ENCODE measurements at places on chromosomes 16 and 17. TPM values are rescaled to one million over a fixed set of nuclear protein-coding genes. Genes with fewer than 3 reads are reported as not detected.

Gene ENPP7
- not detected for total RNA-seq

DNA sequence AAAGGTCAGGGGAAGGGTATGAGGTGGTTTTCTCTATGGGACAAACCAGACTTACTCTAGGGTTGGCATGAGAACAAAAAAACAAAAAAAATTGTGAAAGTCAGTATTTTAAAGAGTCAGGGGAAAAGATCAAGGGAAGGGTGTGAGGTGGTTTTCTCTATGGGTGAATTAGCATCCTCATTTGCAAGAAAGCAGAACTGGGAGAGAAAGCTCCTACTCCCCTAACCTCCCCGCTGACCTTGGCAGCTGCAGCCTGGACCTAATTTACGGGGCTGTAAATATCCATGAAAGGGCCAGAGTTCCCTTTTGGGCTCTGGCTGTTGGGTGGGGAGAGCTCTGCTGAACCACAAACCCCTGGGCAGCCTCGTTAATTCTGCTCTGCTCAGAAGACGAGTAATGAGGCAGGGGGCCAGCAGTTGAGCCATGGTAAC, 10.6 kb downstream of the RHBDL3 start:
- no peak overlapping the region for H3K27ac ChIP-seq
- no peaks in the 10 kb centered on the region for H3K4me1 ChIP-seq
- H3K27me3 ChIP-seq: peaks cover 13% of the 10 kb centered on the region
- H3K36me3 ChIP-seq: no peaks in the 10 kb centered on the region
- no peak for DNase-seq
- no peak overlapping the region for H3K4me3 ChIP-seq

Gene MPHOSPH6
- total RNA-seq: 24.3 TPM

GRCh38 chr16:80705596-80705995, 98.8 kb downstream of the CDYL2 start:
- H3K27ac ChIP-seq: no peak overlapping the region
- no peaks in the 10 kb centered on the region for H3K36me3 ChIP-seq
- no peak for DNase-seq
- no peak overlapping the region for H3K4me3 ChIP-seq
- H3K4me1 ChIP-seq: no peaks in the 10 kb centered on the region

Gene ESRP2
- 61.0 TPM for total RNA-seq

- no peak overlapping the region for H3K4me3 ChIP-seq
- peaks cover 43% of the 10 kb centered on the region for H3K4me1 ChIP-seq
- no peaks in the 10 kb centered on the region for H3K36me3 ChIP-seq
Measured at GRCh38 chr17:77366558-77367245, 225.9 kb downstream of the SEC14L1 start.

- H3K36me3 ChIP-seq: no peaks in the 10 kb centered on the region
- H3K27me3 ChIP-seq: no peaks in the 10 kb centered on the region
- no peaks in the 10 kb centered on the region for H3K4me1 ChIP-seq
- no peak overlapping the region for H3K4me3 ChIP-seq
Measured at GRCh38 chr16:1113889-1114526, 18.0 kb upstream of the C1QTNF8 start.

GRCh38 chr16:80294172-80294571, 246.6 kb upstream of the DYNLRB2 start:
- no peaks in the 10 kb centered on the region for H3K36me3 ChIP-seq
- no peaks in the 10 kb centered on the region for H3K27me3 ChIP-seq
- DNase-seq: no peak
- H3K27ac ChIP-seq: no peak overlapping the region
- no peak overlapping the region for H3K4me3 ChIP-seq

GRCh38 chr17:47735536-47736011, 2.5 kb downstream of the TBX21 start:
- H3K27ac ChIP-seq: no peak overlapping the region

Gene SENP3
- total RNA-seq: 57.6 TPM

DNA sequence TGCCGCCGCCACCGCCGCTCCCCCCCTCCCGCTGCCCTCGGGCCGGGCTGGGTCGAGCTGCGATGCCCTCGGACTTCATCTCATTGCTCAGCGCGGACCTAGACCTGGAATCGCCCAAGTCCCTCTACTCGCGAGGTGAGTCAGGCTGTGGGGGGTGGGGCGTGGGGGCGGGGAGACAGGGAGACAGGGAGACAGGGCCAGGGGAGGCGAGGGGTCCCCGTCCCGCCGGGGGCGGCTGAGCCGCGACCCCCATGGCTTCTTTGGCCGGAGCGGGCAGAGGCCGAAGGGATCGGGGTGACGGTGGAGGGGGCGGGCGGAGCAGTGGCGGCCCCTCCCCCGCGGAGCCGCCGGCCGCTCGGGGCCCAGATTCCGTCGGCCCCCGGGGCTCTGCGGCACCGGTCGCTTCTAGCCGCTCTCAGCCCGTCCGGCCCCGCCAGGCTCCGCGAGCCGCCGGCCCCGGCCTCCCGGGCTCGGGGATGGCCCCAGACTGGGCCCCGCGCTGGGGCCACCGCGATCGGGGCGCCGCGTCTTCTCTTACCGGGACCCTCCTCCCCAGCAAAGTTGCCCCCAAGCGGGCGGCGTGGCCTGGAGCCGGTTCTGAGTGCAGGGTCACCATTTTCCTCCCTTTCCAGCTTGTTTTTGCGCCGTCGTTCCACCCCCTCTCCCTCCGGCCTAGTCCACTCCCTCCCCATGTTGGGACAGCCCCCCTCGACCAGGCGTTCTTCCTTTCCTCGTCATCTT, 644 bp downstream of the NFAT5 start:
- H3K4me3 ChIP-seq: peak overlapping the region; percentile 86
- peak overlapping the region; percentile 99 for H3K27ac ChIP-seq
- no peaks in the 10 kb centered on the region for H3K27me3 ChIP-seq
- DNase-seq: peak; percentile 77
- H3K36me3 ChIP-seq: no peaks in the 10 kb centered on the region

- H3K4me3 ChIP-seq: no peak overlapping the region
- no peaks in the 10 kb centered on the region for H3K36me3 ChIP-seq
Measured at GRCh38 chr17:1275962-1276736, 3.3 kb upstream of the TRARG1 start.

DNA sequence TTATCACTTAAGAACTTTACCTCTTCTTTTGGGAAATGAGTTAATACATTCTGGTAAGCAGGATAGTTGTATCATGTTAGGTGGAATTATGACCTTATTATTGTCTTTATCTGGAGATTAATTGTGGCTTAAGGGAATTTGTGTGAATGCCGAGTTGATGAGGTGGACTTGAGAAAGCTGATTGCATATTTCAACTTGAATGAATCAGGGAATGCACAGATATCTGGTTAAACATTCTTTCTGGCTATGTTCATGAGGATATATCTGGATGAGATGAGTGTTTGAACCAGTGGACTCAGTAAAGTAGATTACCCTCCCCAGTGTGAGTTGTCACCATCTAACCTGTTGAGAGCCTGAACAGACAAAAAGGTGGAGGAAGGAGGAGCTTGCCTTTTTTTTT, 326.1 kb upstream of the GOT2 start:
- no peak overlapping the region for H3K27ac ChIP-seq
- no peaks in the 10 kb centered on the region for H3K36me3 ChIP-seq
- DNase-seq: no peak
- no peak overlapping the region for H3K4me3 ChIP-seq
- no peaks in the 10 kb centered on the region for H3K27me3 ChIP-seq

DNA sequence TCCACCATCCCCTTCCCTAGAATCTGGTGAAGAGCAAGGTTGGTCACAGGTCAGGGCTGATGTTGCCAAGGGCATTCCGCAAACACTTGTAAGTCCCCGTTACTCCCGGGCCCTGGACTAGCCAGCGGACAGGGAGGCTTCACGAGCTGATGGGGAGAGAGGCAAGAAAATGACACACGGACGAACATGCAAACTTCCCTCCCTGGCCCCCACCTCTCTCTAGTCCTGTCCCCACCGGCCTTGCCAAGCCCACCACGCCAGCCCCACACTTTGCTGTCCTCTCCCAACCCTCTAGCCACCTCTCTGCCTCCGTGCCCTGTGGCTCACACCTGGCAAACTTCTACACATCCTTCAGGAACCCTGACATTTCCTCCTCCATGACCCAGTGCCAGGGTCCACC, 54.8 kb downstream of the RPH3AL start:
- no peaks in the 10 kb centered on the region for H3K27me3 ChIP-seq
- H3K4me3 ChIP-seq: no peak overlapping the region
- no peaks in the 10 kb centered on the region for H3K4me1 ChIP-seq
- DNase-seq: peak; percentile 55

Gene KCTD2
- total RNA-seq: 25.3 TPM

DNA sequence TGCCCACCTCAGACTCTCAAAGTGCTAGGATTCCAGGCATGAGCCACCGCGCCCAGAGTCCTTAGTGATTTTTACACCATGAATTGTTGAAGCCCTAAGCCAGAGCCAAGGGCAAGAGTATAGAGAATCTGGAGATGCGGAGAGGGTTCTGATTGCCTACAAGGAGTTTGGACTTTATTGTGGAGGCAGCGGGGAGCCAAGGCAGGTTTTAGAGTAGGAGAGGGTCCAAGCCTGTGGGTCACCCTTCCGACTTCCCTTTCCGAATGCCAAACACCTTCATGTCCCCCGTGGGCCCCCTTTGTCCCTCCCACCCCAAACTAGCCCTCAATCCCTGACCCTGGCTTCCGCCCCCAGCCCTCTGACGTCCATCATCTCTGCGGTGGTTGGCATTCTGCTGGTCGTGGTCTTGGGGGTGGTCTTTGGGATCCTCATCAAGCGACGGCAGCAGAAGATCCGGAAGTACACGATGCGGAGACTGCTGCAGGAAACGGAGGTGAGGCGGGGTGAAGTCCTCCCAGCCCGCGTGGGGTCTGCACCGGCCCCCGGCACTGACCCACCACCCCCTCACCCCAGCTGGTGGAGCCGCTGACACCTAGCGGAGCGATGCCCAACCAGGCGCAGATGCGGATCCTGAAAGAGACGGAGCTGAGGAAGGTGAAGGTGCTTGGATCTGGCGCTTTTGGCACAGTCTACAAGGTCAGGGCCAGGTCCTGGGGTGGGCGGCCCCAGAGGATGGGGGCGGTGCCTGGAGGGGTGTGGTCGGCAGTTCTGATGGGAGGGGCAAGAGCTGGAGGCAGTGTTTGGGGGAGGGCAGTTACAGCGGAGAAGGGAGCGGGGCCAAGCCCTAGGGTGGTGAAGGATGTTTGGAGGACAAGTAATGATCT, 7.1 kb downstream of the MIEN1 start:
- H3K27ac ChIP-seq: no peak overlapping the region
- H3K36me3 ChIP-seq: peaks cover 37% of the 10 kb centered on the region
- DNase-seq: no peak
- H3K4me3 ChIP-seq: no peak overlapping the region
- H3K4me1 ChIP-seq: no peaks in the 10 kb centered on the region

GRCh38 chr16:74143171-74143570, 153.4 kb upstream of the PSMD7 start:
- no peak overlapping the region for H3K4me3 ChIP-seq
- H3K4me1 ChIP-seq: no peaks in the 10 kb centered on the region
- DNase-seq: no peak
- no peaks in the 10 kb centered on the region for H3K36me3 ChIP-seq

GRCh38 chr17:76111956-76112355, 8.4 kb upstream of the EXOC7 start:
- no peak overlapping the region for H3K27ac ChIP-seq
- no peak overlapping the region for H3K4me3 ChIP-seq
- no peaks in the 10 kb centered on the region for H3K27me3 ChIP-seq
- no peaks in the 10 kb centered on the region for H3K4me1 ChIP-seq

- peaks cover 5% of the 10 kb centered on the region for H3K27me3 ChIP-seq
- DNase-seq: no peak
- H3K27ac ChIP-seq: no peak overlapping the region
- H3K4me1 ChIP-seq: peaks cover 27% of the 10 kb centered on the region
- H3K36me3 ChIP-seq: no peaks in the 10 kb centered on the region
- H3K4me3 ChIP-seq: no peak overlapping the region
Measured at GRCh38 chr17:39634384-39634871, 2.5 kb upstream of the STARD3 start.

DNA sequence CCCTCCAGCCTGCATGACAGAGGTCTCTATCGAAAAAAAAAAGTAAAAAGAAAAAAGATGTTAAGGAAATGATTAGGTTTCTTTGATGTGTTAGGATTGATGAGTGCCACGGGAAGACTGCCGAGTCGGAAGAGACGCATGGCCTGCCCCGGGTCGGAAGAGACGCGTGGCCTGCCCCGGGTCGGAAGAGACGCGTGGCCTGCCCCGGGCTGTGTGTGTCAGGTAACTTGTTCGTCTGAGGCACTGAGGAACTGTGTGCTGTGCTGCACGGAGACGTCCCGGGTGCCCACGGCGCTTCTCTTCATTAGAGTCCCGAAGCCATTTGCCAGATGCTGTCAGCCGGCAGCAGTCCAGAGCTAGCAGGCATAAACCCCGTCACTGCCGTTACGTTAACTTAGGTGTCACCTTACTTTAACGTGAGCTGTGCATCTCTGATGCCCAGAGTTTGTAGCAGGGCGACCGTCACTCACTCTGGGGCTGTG, 40.5 kb upstream of the FASN start:
- no peaks in the 10 kb centered on the region for H3K36me3 ChIP-seq
- H3K27ac ChIP-seq: no peak overlapping the region
- H3K4me1 ChIP-seq: no peaks in the 10 kb centered on the region
- no peaks in the 10 kb centered on the region for H3K27me3 ChIP-seq

- no peak overlapping the region for H3K27ac ChIP-seq
- peaks cover 17% of the 10 kb centered on the region for H3K4me1 ChIP-seq
- H3K36me3 ChIP-seq: no peaks in the 10 kb centered on the region
- DNase-seq: no peak
- no peaks in the 10 kb centered on the region for H3K27me3 ChIP-seq
- no peak overlapping the region for H3K4me3 ChIP-seq
Measured at GRCh38 chr17:17770632-17771044, 66.1 kb downstream of the SREBF1 start.

DNA sequence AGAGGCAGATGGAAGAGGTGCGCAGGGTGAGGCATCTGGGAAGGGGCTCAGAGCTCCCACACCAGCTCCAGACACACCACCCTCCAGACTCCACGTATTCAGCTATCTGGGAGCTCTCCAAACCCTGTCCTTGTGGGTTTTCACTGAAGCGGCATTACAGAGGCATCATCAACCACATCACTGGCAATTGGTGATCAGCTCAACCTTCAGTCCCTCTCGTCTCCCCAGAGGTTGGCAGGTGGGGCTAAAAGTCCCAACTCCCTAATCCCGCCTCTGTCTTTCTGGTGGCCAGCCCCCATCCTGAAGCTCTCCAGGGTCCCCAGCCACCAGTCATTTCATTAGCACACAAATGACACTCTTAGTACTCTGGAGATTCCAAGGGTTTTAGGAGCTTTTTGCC, 123.9 kb downstream of the KCNJ12 start:
- H3K4me1 ChIP-seq: no peaks in the 10 kb centered on the region
- no peaks in the 10 kb centered on the region for H3K36me3 ChIP-seq
- H3K27me3 ChIP-seq: peaks cover 8% of the 10 kb centered on the region
- no peak for DNase-seq
- H3K27ac ChIP-seq: no peak overlapping the region
- H3K4me3 ChIP-seq: no peak overlapping the region
